EH (cell line): ENCODE measurements at places on chromosomes 5 and 9.

DNA sequence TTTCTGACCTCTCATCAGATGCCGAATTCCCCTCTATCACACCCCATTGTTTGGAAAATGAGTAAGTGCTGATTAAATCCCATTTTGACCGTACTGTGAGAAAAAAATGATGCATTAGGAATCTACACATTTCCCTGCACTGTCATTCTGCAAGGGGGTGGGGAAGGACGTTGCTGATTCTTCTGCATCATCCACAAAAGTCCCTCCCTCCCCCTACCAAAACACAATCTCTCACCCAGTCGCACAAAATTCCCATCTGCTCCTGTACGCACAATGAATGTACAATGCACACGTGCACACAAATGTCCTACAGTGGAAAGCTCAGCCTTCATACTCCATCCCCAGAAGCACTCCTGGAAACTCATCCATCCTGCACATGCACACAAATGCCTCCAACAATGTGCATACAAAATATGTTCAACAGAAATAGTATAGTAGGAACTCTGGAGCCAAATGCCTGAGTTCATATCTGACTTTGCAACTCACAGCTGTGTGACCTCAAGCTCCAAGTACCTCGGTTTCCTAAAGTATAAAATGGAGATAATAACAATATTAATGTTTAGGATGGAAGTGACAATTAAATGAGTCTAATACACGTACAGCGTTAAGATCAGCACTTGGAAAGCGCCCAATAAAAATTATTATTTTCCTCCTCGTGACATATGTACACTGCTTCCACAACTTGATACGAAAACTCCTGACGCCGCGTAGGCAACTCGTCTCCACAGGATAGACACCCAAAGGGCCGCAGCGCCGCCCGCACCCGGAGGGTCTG, 809 bp downstream of the TNIP1 start:
- peak; percentile 88 for DNase-seq

GRCh38 chr9:74875656-74876055, 12.1 kb downstream of the TRPM6 start:
- no peak for DNase-seq

- peak; percentile 91 for DNase-seq
These were observed 2.6 kb downstream of the UBTD2 start for GRCh38 chr5:172280929-172281328.

GRCh38 chr5:73908395-73908794, 282.4 kb downstream of the ARHGEF28 start:
- DNase-seq = peak; percentile 55

DNA sequence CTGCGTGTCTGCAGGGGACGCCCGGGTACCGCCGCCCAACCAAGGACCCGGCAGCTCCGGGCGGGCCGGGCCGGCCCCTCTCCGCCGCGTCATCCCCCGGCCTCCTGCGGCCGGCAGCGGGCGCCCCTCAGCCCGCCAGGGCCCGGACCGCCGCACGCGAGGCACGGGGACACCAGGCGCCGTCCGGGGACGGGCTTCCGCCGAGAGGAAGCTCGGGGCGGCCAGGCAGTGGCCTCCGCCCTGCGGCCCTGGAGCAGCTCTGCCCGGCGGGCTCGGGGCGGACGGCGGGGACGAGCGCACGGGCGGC, 373 bp downstream of the FBXW5 start:
- DNase-seq = peak; percentile 69

- DNase-seq = no peak
These were observed 20.5 kb downstream of the GFI1B start for GRCh38 chr9:132998831-132999635.

DNA sequence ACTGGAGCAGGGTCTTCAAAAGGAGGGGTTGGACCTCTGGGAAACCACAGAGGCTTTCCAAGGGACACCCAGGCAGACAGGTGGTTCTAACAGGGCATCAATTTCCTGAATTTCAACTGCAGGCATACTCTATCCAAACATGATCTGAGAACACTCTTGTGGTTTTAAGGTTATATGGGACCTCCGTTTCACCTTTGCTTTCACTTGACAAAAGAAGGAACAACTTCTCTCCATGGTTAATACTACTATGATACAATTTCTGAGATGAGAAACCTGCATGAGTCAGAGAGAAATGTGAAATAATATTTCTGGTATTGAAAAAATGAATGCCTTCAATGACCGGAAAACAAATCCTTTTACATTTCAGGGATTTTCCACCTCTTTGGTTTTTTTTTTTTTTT, 28.0 kb upstream of the ERAP1 start:
- no peak for DNase-seq

DNA sequence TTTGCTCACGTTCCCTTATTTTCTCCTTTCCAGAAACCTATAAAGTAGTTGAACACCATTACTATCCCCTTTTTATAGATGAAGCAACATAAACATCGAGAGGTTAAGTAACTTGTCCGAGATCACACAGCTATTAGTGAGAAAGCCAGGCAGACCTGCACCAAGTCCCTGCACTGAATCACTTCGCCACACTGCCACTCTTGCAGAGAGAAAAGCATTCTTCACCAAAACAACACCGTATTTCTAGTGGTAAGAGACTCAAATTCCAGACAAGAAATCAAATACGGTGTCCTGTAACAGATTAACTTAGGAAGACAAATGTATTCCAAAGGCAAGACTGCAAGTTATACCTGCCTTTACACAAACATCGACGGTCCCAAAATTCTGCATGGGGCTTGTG, 82.0 kb upstream of the DMRT1 start:
- DNase-seq = no peak

- DNase-seq = no peak
These were observed 50.3 kb downstream of the HMHB1 start for GRCh38 chr5:143862271-143862670.

GRCh38 chr5:43623048-43623680, 20.2 kb downstream of the NNT start:
- DNase-seq = no peak

DNA sequence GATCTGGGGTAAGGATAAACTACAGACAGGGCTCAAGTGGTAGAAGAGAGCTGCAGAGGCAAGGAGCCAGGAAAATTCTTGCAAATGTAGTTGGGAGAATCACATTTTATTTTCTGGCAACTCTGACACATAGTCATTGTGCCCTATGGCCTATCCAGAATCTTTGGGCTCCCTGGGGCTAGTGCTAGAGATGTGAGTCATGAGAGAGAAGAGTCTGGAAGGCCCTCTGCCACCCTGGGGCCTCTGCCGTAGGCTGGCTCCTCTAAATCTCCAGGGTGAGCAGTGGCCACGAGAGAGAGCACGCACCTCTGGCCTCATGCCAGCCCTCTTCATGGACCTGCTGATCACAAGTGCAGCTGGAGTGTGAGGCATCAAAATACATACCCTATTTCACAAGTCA, 74.3 kb upstream of the SSBP2 start:
- peak; percentile 94 for DNase-seq

- peak; percentile 54 for DNase-seq
These were observed 83.7 kb downstream of the LNPEP start for GRCh38 chr5:97019435-97020117.

GRCh38 chr5:154900066-154900465, 37.9 kb downstream of the GEMIN5 start:
- DNase-seq = peak; percentile 16

- DNase-seq = no peak
These were observed 60.3 kb downstream of the GCNT1 start for GRCh38 chr9:76519075-76519835.

DNA sequence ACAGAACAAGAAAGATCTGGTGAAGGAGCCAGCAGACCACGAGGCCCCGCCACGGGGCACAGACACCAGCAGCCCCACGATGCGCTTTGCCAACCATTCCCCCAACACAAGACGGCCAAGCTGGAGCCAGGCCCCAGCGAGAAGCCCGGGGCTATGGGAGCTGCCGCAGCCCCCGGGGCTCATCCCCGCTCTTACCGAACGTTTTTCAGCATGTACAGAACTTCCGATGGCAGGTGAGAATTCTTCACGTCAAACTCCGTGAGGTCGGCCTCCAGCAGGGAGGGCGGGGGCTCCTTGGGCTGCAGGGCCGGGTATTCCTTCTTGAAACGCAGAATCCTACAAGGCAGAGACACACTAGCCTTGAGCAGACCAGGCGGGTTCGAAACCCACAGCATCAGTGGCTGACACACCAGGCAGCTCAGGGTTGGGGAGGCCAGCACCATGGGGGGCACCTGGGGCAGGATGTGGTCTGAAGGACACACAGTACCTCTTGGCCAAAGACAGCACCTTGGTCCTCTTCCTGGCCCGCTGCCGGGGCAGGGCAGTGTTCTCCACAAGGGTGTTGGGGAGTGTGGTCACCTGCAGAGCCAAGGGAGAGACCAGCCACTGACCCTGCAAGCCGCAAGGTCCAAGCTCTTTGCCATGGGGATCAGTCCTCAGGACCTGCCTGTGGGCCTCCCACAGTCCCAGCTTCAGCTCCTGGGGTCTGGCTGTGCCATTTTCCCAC, 6.8 kb downstream of the PNPLA7 start:
- no peak for DNase-seq

DNA sequence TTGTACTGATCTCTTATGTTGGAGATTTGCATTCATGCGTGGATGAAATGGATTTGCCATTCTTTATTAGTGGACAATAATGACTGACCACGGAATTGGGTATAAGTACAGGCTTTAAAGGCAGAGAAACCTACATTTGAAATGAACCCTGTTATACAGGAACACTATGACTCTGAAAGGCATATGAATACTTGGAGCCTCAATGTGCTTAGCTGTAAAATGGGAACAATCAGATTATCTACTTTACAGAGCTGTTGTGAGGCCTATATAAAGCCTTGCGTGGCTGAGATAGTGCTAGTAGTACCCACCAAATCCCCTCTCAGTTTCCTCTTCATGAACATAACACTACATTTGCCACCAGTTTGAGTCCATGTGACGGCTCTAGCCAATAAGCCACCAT, 18.9 kb upstream of the MGAT1 start:
- no peak for DNase-seq

GRCh38 chr9:36780186-36780585, 207.5 kb downstream of the MELK start:
- no peak for DNase-seq

DNA sequence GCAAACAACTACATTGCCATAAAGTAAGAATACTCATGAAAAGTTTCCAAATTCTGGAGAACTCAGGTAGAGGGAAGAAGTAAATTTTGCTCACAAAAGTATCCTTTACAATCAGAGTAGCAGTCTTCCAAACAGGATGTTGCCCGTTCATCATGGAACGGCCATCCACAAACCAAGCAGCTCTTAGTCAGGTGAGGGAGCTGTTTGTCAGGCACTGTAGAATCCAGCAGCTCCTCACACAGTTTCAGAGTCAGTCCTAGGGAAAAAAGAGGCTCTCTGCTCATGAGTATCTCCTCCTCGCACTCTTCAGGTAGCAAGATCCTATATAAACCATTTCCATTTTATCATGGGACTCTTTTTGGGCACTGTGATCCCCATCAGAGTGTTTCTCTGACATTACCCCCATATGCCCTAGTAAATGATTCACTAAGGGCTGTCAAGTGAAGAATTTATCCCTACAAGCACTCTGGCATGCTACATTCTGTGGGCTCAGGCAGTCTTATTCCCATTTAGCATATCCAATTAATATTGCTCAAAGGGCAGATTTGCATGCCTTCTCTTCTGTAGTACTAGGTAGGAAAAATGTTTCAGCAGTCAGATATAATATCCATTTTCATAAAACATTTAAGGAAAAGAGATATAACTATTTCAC, 97.9 kb downstream of the WDR41 start:
- no peak for DNase-seq
